ENCODE measurements at places on chromosomes 6 and 20.
A peak's percentile ranks its signal among the peaks of the same experiment; 100 is the strongest.

DNA sequence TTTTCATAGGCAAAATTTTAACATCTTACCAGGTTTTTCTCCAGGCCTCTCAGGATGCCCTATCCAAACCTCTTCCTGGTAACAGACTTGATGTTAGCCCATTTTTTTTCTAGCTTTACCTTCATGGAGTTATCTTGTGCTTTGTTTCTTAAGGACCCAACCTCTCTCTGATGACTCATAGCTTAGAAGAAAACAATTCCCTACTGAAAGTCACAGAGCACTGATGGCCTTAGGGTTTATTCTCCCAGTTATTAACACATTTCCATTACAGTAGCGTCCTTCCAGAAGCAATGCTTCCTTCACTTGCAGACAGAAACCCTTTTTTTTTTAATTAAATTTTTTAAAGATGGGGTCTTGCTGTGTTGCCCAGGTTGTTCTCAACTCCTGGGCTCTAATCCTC, 79.4 kb downstream of the IYD start:
- no peak for DNase-seq

DNA sequence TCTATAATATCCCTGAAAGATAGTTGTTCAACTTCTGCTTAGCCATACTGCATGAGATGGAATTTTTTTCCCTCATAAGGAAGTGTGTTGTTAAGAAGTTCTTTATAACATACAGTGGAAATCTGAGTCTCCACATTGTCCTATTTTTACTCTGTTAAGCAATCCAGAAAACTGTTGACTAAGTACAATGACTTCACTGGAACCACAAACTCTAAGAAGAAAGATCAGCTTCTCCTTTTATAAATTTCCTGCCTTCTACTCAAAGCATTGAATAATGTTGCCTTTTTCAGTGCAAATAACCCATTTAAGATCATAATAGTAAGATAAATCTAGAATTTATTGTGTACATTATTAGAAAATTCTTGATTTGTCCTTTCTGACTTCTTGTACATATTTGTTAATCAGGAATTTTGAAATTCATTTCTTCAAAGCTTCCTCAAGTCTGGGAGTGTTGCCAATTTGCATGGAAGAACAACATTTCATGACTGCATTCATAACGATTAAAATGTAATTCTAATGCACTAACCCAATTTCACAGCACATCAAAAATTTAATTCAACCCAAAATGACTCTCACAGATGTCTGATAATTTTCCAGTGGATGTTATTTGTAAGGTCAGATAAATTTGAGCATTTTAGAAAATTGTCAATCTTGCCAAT, 45.6 kb upstream of the ANKEF1 start:
- DNase-seq: no peak

DNA sequence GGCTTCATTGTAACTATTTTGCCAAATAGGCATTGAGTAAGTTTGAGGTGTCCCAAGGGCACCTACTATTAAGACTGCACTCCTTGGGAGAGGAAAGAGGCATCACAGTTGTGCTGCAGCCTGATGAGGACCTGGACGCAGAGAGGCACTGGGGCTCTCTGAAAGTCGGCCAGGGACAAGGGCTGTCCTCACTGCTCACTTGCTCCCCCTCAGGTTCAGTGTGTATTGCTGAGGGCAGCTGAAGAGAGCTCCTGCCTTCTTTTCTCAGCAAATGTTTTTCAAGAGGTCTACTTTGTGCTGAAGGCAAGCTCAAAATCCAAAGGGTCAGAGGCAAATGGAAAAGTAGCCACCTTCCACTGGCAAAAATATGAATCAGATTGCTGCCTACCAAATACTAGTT, 331.8 kb downstream of the RIMS1 start:
- DNase-seq: no peak

DNA sequence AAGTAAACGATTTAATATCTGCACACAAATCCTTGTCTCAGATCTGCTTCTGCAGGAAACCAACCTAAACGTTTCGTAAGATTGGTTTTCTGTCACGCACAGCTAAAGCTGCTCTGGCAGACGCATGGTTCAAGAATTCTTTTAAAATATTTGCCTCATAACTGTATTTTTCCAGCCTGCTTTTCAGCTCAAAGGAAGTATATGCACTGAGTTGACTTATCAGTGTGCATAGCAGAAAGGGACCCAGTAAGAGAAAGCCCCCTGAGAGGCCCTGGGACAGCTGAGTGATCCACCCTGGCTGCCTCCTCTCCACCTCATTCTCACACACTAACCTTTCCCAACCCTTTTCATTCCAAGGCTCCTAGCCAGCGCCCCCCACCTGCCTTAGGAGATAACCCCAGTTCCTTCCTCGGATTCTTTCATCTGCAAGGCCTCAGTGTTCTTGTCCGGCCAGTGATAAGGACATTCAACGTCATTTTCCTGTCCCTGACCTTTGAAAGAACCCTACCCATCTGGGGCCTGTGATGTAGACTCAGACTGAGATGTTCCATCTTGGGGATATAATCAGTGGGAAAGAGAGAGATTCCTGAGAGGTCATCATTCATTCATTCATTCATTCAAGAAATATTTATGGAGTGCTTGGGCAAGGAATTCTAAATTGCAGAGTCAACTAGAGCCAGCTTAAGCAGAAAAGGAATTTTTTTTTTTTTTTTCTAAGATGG, 22.4 kb upstream of the SLC9A8 start:
- DNase-seq: no peak

GRCh38 chr20:19253916-19254820, 41.7 kb downstream of the SLC24A3 start:
- no peak for DNase-seq

GRCh38 chr6:85552652-85553051, 41.0 kb downstream of the SNX14 start:
- no peak for DNase-seq

- DNase-seq: no peak
These were observed 81.5 kb downstream of the MAP7 start for GRCh38 chr6:136468711-136469110.

GRCh38 chr20:45077559-45077958, 23.4 kb downstream of the KCNS1 start:
- no peak for DNase-seq

- no peak for DNase-seq
These were observed 34.9 kb upstream of the PRDM1 start for GRCh38 chr6:106051226-106051625.

GRCh38 chr20:24605937-24606455, 136.6 kb downstream of the SYNDIG1 start:
- no peak for DNase-seq

DNA sequence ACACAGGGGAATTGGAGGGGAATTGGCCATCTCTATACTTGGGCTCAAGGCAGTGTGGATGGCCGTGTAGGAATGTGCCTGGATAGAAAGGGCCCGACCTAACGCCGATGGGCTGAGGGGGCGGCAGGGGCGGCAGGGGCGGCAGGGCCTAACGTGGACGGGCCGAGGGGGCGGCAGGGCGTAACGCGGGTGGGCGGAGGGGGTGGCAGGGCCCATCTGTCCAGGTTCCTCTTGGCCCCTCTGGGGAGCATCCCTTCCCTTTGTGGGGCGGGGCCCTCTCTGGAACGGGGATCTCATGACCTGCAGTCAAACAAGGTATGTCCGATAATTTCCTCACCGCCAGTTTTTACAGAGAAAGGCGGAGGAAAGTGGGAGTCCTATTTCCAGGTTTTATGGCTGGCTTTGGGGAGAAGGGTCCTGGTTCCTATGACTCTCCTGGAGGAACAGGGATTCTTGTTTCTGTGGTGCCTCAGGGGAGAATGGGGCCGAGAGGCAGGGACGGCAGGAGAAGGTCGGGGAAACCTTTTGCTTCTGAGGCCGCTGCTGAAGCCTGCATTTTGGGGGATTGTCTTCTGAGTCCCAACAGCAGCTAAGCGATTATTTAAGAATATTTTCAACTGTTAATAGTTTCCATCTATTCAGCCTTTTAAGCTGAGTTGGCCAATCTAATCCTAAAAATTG, 100.8 kb upstream of the FRMD1 start:
- DNase-seq: no peak

GRCh38 chr6:111852725-111853124, 20.5 kb downstream of the FYN start:
- DNase-seq: no peak

DNA sequence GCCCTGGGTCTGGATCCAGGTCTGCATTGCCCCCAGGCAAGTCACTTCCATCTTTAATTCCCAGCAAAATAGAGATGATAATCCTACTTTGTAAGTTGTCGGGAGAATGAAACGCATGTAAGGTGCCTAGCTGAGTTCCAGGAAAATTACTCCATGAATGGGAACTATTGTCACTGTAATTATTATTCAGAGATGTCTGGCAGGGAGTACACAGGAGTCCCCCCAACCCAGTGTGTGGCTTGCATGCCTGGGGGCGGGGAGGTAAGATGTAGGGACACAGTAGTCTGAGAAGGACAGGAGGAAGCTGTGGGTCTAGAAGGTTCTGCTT, 85.4 kb downstream of the CD40 start:
- no peak for DNase-seq

DNA sequence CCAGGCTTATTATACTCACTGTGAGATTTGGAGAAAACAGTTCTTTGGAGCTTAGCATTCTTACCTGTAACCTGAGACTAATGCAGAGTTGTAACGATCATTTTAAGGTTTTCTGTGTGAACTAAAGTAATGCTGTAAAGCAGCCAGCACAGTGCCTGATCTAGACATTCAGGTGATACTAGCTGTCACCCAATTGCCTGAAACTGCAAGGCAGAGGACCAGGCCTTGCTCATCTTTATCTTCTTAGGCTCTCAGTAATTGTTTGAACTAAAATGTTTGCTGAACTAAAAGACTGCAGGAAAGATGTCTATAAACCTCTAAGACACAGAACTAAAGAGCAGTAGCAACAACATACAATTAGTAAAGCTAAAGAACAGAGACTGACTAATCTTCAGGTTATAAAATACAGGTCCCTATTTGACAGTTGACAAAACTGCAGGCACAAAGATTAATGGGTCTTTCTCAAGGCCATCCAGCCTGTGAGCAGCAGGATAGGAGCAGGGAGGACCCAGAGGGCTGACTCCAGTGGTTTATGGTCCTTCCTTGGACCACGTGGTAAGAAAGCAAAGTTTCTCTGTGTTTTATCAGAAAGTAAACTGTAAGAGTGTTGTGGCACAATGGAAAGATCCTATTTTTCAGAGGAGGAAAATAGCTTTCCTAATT, 31.4 kb downstream of the SMLR1 start:
- DNase-seq: no peak

DNA sequence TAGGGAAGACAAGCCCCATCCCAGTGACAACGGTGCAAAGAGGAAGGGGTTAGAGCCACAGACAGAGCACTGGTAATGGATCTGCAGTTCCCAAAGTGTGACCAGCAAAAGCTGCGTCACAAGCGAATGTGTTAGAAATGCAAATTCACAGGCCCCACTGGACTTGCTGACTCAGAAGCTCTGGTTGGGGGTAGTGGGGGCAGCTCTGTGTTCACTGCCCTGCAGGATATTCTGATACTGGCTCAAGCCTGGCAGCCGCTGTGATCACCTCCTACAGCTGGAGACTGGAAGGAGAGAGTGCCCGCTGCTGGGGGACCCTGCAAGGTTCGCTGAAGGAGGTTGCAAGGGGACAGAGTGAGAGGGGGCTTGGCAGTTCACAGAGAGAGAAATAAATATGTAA, 179.7 kb upstream of the CDH4 start:
- no peak for DNase-seq

DNA sequence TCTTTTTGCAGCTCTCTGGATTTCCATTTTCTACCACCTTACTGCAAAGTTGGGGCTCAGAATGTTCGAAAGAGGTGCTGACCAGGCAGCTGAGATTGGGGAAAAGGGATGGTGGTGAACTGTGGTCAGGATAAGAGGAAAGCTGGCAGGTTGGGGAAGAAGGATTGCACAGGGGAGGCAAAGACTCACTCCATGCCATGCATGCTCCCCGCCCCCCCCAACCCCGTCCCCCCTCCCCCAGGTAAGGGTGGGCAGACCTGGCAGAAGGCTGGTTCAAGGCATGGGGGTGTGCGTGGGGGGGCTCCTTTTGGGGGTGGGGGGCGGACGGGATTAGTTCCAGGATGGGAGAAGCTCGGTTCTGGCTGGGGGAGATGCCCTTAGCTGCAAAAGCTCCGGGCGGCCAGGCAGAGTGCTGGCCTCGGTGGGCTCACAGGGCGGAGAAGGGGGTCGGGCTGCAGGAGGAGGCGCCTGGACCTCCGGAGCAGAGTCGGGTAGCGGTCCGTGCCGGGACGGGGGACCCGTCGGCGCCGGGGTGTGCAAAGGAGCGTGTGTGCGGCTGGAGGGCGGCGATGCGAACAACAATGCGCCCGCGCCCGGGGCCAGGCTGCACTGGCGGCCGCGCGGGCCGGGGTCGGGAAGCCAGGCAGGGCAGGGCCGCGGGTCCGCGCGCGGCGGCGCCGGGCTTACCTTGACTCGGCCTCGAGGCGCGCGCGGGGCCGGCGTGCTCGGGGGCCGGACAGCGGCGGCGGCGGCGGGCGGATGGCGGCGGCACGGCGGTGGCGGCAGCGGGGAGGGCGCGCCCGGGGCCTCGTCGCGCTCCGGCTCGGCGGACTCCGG, 880 bp downstream of the ADNP start:
- DNase-seq: peak; percentile 23

- no peak for DNase-seq
These were observed 244.8 kb upstream of the UFL1 start for GRCh38 chr6:96276856-96277255.

GRCh38 chr20:53970232-53970631, 100.2 kb downstream of the BCAS1 start:
- no peak for DNase-seq

DNA sequence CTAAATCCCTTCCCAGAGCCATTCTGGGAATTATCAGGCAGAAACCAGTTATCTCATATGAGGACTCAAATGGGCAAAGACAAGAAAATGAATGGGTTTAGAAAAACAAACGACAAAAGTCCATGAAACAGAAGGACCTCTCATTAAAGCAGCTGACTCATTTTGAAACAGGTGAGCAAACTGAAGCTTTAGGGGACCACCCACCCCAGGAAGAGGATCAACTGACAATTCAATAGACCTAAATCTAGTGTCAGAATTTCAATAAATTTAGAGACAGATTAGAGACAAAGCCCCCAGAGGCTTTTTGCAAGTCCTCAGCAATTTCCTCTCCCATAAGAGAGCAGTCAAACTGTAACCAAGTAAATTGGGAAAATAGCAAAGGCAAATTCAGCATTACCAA, 333.8 kb downstream of the PTPRT start:
- no peak for DNase-seq

- DNase-seq: no peak
These were observed 57.2 kb upstream of the HFE start for GRCh38 chr6:26029857-26030653.

GRCh38 chr20:31475472-31476293, 595 bp downstream of the REM1 start:
- DNase-seq: no peak

GRCh38 chr6:14735956-14736486, 509.8 kb upstream of the JARID2 start:
- DNase-seq: no peak

DNA sequence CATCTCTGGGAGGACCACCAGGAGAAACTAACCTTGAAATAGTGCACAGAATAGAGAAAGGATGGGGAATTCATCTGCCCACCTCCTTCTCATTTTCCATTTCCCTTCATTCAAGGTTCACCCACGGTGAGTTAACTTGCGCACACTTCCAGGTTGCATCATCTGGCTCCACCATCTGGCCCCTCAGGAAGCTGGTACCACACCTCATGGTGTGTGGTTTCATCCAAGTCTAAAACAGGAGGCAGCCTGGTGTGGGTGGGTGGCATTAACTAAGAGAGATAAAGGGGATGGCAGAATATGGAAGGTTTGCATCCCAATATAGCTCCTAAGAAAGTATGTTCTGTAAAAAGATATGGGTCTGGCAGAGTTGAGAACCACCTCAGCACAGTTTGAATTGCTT, 3.8 kb downstream of the ZNF334 start:
- DNase-seq: no peak

All from activated CD4-positive, CD25-positive, alpha-beta regulatory T cell (primary cell).